Frontal cortex (tissue), 4 donors: ENCODE measurements at places on chromosomes 1 and 21. TPM values are rescaled to one million over a fixed set of nuclear protein-coding genes. Genes with fewer than 3 reads are reported as not detected.

The TCHH gene
- under 0.01 TPM for total RNA-seq

- DNase-seq, result no peak
These were observed 34.7 kb downstream of the STYXL2 start for GRCh38 chr1:167128261-167129227.

DNA sequence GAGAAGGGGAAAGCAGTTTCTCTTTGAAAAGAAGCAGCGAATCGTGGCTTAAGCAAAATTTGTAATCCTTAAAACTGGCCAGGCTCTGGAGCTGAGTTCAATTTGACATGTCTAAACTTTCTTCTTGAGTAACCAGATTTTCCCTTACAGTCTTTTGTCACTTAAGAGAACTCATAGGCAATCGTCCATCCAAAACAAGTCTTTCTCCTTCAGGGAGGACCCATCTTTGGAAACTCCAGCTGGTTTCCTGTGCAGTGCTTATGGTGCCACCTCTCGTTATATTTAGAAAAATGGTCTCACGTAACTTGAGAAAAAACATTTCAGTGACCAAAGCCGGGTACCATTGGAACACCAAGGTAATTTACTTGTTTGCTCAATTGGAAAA, 1.8 kb upstream of the PTTG1IP start:
- no peak for DNase-seq

DNA sequence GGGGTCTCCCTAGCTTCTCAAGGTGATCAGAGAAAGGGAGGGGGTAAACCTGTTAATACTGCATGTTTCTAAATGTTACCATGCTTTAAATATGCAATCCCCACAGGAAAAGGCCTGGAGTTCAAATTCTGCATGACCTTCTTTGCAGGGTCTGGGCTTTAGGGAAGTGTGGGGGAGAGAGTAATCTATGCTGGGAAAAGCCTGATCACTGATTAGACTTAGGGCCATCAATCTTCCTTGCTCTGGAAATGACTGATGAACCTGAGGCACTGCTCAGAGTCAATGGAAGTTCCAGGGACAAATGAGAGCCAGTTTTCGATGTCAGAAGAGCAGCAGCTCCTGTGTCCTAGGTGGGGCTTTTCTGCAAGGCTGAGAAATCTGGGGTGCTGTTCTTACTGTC, 3.2 kb upstream of the SPRR1A start:
- no peak for DNase-seq

The RGS2 gene
- 55.4 TPM for total RNA-seq

- no peak for DNase-seq
These were observed 733.1 kb downstream of the MATN1 start for GRCh38 chr1:29990304-29990703.

The GJC2 gene
- total RNA-seq, result 0.82 TPM
